ENCODE measurements at places on chromosomes 7 and 10. TPM values are rescaled to one million over a fixed set of nuclear protein-coding genes. Genes with fewer than 3 reads are reported as not detected.

GCK gene
- 1.7 TPM for total RNA-seq

SLC4A2 gene
- total RNA-seq: 83.1 TPM

CLCN1 gene
- not detected for total RNA-seq

RBP3 gene
- not detected for total RNA-seq

ZNF862 gene
- total RNA-seq: 10.5 TPM

DNA sequence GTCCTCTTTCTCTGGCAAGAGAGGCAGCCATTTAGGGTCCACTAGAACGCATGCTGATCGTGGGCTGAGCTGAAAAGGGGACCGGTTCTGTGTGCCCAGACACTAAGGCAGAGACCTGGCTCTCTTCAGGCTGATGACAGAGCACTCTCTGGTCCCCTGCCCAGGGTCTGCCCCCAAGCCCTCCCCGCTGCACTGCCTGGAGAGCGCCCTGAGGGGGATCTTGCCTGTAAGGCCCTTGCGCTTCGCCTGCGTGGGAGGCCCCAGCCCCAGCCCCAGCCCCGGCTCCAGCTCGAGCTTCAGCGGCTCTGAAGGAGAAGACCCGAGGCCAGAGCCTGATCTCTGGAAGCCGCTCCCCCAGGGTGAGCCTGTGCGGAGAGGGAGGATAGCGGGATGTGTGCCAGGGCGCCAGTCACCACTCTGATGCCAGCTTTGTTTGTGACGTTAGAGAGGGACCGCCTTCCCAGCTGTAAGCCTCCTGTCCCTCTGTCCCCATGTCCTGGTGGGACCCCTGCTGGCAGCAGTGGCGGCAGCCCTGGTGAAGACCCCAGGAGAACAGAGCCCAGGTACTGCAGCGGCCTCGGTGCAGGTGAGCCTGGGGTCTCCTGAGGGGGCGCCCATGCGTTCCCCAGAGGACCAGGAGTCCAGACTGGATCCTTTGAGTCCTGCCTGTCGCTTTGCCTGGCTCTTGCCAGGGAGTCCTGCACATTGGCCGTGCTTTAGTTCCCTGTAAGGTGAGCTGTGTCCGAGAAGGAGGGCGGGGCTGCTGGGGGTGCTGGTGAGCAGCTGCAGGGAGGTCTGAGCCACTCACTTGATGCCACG lies 43.2 kb downstream of the ZNF467 start:
- DNase-seq: no peak

DNA sequence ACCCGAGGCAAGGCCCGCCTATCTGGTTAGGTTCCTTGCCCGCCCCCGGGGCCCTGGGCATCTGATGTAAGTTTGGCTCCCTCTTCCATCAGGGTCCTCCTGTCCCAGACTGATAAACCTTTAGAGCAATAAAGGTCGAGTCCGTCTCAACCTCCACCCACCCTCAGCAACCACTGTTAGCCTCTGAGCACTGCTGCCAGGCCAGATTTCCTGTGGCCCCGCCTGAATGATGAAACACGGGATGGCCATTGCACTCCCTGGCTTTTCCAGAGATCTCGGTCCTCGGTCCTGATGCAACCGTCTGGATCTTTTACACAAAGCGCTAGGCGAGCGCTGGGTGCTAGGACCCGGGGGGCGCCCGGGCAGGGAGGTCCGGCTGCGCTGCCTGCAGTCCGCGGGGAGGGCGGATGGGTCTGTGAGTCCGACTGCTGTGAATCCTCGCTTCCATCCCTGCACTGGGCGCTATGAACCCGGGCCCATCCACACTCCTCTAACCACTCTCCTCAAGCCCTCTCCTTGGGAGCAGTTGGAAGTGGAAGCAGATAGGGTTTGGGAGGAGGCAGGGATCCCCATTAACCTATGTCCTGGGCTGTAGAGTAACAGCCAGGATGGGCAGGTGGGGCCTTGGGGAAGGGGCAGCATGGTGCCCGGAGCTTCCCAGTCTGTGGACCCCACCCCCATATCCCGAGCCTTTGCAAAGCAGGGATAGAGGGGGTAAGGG lies 875 bp upstream of the DDIT4 start:
- peak; percentile 97 for DNase-seq

GRCh38 chr10:132110111-132110521 lies 44.4 kb downstream of the JAKMIP3 start:
- DNase-seq: peak; percentile 35

DNA sequence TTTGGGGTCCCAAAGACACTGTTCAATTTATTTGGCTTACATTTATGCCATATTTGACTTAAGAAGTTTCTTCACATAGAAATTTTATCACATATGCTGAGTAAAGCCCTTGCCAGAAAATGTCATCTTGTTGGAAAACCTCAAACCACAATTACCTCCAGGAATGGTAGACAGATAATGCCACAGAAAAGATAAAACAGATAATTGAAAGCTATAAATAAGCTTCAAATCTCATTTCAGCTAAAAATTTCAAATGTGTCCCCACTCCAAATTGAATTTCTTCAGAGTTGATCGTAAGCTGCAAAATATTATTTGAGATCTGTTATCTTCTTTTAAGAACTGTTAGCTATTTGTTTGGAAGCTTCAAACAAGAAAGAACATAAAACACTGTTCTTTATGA lies 176.4 kb upstream of the PTN start:
- DNase-seq: no peak

GRCh38 chr10:116371737-116372136 lies 47.5 kb downstream of the CCDC172 start:
- no peak for DNase-seq

GRCh38 chr7:85520175-85520574 lies 333.3 kb upstream of the SEMA3D start:
- DNase-seq: no peak

- DNase-seq: no peak
These were observed 51.2 kb upstream of the SORCS1 start for GRCh38 chr10:107215681-107216080.

- no peak for DNase-seq
These were observed 40.0 kb upstream of the ASAH2 start for GRCh38 chr10:50291261-50291850.

DNA sequence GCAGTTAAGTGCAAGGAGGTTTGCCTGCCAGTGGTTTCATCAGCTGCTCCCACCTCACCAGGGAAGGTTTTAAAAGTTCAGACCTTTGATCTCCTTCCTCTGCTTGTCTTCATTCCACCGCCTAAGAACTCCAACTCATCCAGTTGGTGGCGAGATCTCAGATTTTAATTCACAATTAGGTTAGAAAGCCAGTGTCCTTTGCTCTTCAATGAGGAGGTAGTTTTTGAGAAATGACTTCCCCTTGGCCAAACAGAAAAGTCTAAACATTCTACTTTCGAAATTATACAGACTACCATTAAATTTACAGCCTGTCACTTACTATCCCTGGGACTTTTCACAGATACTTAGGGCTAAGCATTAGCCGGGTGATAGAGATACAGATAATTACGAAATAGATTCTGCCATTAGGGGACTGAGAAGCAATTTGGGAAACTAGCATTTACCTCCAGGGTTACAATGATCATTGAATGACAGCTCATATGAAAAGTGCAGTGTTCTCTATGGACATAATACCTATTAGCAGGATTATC lies 513.4 kb upstream of the GHITM start:
- no peak for DNase-seq

DNA sequence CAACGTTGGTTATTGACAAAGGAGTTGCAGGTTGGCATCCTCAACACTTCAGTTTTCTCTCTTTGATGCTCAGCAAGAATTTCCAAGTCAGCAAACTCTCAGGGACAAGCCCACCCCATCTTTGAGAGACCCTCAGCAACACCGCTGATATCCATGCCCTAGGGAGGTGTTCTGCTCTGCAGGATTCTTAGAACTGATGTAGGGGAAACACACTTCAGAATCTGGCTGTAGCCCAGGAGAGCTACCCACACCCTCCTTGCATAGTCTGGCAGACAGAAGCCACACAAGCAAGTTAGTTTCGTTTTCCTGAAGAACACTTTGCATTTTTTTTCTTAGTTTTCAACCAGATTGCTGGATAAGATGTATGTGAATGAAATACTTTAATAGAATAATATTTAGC lies 822 bp downstream of the SAMD9L start:
- no peak for DNase-seq

DNA sequence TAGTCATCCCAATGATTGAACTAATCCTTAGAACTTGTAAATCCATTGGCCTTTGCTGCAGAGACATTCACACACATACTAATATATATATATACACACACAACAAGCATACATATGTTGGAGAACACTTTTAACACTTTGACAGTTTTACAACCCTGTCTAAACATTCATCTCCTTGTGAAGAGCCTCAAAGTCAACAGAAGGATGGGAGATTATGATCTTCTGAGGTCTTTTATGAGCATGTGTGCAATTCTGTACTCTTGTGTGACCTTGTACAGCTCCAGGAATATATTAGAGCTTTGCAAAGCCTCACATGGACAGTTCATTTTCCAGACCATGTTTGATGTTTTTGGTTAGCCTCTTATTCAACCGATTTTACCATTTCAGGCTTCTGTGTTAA lies 589.0 kb downstream of the NXPH1 start:
- DNase-seq: no peak

DNA sequence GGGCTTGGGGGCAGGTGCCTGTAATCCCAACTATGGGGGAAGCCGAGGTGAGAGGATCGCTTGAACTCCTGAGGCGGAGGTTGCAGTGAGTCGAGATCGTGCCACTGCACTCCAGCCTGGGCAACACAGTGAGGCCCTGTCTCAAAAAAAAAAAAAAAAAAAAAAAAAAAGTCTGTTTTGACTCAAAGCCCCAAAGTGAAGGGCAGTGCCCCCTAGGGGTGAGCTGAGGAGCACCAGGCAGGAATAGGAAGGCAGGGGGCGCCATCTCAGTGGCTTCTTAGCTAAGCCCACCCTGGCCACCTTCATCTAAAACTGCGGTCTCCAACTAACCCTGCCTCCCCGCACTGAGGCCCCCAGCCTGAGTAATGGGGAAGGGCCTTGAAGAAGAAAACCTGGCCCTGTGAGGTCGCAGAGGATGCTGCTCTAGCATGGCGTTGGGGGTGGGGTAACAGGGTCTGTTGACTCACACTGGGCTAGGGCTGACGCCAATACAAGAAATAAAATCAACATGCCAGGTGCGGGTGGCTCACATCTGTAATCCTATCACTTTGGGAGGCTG lies 9.8 kb downstream of the PODXL start:
- DNase-seq: no peak

Measured in left lobe of liver (tissue), 2 donors.